Smooth muscle cell of the umbilical artery (primary cell): ENCODE measurements at places on chromosomes 12 and 14. TPM values are rescaled to one million over a fixed set of nuclear protein-coding genes. Genes with fewer than 3 reads are reported as not detected.

Gene SYNDIG1L
- not detected in 2 replicates for total RNA-seq

Gene GSC
- total RNA-seq = 0.30 TPM in 1 of 2 replicates, not detected in the other

Gene SERPINA12
- total RNA-seq = not detected in 2 replicates

Gene RTN1
- 7.5 and 15.4 TPM in 2 replicates for total RNA-seq

Gene COL2A1
- 0.18 TPM in 1 of 2 replicates, not detected in the other for total RNA-seq

Gene C12orf42
- not detected in 2 replicates for total RNA-seq

Gene PPM1H
- 0.97 and 1.2 TPM in 2 replicates for total RNA-seq
